Stimulated activated CD8-positive, alpha-beta memory T cell treated with anti-CD3 and anti-CD28 coated beads, Interleukin-4, amount 100 ng/mL, for 4 hours (primary cell): ENCODE measurements at places on chromosomes 1 and 21.

DNA sequence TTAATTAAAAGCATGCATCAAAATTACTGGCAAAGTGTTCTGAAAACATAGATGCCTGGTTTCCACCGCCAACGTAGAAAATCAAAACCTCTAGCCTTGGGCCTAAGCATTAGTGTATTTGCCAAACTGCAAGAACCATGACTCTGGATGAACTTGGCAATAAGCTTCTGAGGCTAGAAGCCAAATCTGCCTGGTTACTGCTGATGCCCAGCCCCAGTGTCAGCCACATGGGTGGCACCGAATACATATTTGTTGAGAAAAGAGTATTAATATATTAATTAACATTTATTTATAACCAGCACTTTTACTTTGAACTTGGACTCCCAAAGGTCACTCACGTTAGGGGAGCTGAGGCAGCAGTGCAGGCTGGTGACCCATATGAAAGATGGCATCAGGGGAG is 140.6 kb upstream of the HMGB4 start:
- DNase-seq, result no peak

- DNase-seq, result no peak
These were observed 44.4 kb downstream of the RWDD3 start for GRCh38 chr1:95278173-95279006.

- no peak for DNase-seq
These were observed 27.0 kb upstream of the PRSS38 start for GRCh38 chr1:227788271-227789083.

GRCh38 chr1:151175041-151175741 is 590 bp downstream of the TMOD4 start:
- no peak for DNase-seq
